ENCODE measurements at places on chromosomes 16 and 17. TPM values are rescaled to one million over a fixed set of nuclear protein-coding genes. Genes with fewer than 3 reads are reported as not detected.

- H3K27ac ChIP-seq, result no peak overlapping the region
- no peak for DNase-seq
- no peak overlapping the region for H3K4me3 ChIP-seq
- no peaks in the 10 kb centered on the region for H3K36me3 ChIP-seq
These were observed 116.8 kb downstream of the WWOX start for GRCh38 chr16:78216166-78216745.

SEPTIN12 gene
- not detected for total RNA-seq

DNA sequence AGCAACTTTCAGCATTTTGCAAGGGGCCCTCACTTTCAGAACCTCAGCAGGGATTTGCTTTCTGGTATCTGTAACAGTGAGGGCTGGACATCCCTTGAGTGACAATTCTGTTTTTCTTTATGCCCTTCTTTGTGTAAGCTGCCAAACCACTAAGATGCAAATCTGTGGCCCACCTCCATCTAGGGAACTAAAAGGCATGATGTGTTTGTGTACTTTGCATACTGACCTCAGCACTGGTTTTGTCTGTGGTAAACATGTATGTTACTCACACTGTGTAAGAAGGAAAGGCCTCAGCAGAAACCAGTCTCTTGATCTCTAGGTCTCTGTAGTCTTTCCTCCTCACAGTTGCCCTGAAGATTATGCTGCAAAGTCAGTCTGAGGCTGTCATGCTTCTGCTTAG, 396.6 kb upstream of the DYNLRB2 start:
- DNase-seq, result no peak
- H3K4me1 ChIP-seq, result no peaks in the 10 kb centered on the region
- no peak overlapping the region for H3K27ac ChIP-seq
- no peak overlapping the region for H3K4me3 ChIP-seq
- H3K36me3 ChIP-seq, result no peaks in the 10 kb centered on the region
- H3K27me3 ChIP-seq, result no peaks in the 10 kb centered on the region

DNA sequence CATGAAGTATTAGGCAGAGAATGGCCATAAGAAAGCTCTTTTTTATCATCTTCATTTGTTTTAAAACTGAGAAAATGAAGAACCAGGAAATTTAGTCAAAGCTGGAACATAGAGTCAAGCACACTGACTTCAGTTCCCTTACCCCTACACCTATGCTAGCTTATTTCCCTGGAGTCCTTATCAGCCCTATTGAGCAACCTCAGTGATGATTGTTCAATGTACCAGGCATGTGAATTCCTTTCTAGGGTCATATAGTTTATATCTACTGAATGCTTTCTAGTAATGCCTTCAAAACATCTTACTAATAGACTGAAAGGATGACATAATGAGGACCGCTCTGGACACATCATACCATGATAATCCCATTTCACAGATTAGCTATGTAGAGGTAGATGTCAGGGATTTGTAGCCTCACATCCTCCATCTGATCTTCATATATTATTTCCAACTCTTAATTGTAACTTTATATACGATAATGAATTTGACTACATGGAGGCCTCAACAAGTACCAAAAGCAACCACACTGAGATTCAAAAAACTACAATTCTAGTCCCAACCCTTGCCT, 460.4 kb upstream of the DYNLRB2 start:
- no peak overlapping the region for H3K4me3 ChIP-seq
- H3K4me1 ChIP-seq, result no peaks in the 10 kb centered on the region
- no peak overlapping the region for H3K27ac ChIP-seq
- no peaks in the 10 kb centered on the region for H3K36me3 ChIP-seq
- H3K27me3 ChIP-seq, result no peaks in the 10 kb centered on the region

- H3K36me3 ChIP-seq, result peaks cover 29% of the 10 kb centered on the region
- H3K4me3 ChIP-seq, result no peak overlapping the region
- no peaks in the 10 kb centered on the region for H3K27me3 ChIP-seq
These were observed 56.2 kb downstream of the SNX11 start for GRCh38 chr17:48163809-48164208.

AIPL1 gene
- not detected for total RNA-seq

DNA sequence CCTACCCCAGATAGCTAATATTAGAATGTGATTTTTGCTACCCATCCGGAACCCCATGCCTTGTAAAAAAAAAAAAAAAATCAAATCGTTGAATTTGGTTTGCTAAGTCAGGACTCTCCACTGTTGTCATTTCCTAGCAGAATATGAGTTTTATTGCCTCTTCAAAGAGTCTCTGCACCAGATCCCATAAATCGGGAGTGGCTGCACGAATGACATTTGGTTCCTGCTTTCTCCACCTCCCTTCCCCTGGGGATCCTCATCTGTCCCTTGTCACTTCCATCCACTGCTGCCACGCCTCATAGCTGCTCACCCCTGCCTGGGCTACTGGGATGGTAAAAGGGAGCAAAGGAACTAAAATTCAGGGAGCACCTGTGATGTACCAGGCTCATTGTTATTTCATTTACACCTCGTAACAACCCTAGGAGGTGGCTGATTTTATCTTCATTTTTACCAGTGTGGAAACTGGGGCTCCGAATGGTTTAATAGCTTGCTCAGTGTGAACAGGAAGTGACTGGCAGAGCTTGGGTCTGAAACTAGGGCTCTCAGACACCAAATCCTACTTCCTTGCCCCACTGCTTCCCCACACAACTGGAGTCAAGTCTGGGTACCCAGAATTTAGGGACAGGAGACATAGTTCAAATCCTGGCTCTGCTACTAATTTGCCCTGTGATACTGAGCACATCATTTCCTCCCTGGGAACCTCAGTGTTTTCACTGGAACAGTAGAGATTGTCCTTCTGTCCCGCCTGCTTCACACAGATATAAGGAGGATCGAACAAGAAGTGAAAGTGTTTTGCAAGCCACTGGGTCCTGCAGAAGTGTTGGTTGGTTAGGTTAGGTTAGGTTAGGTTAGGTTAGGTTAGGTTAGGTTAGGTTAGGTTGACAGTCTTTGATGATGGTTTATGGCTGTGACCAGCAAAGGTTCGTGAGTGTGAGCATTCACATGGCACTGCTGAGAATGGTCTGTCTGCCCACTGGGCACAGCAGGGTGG, 585 bp upstream of the KRT36 start:
- H3K27ac ChIP-seq, result no peak overlapping the region
- no peaks in the 10 kb centered on the region for H3K36me3 ChIP-seq
- no peak overlapping the region for H3K4me3 ChIP-seq
- DNase-seq, result no peak
- peaks cover 2% of the 10 kb centered on the region for H3K4me1 ChIP-seq
- H3K27me3 ChIP-seq, result no peaks in the 10 kb centered on the region

ZPBP2 gene
- not detected for total RNA-seq

- no peak for DNase-seq
- no peak overlapping the region for H3K27ac ChIP-seq
- H3K4me3 ChIP-seq, result no peak overlapping the region
These were observed 44.3 kb upstream of the PLCG2 start for GRCh38 chr16:81734632-81735434.

- no peaks in the 10 kb centered on the region for H3K27me3 ChIP-seq
- DNase-seq, result no peak
- H3K36me3 ChIP-seq, result peaks cover 39% of the 10 kb centered on the region
- H3K27ac ChIP-seq, result peak overlapping the region; percentile 98
- peak overlapping the region; percentile 84 for H3K4me3 ChIP-seq
These were observed 25.3 kb downstream of the FAM117A start for GRCh38 chr17:49738456-49739163.

FBXW10 gene
- not detected for total RNA-seq

GRCh38 chr17:48241770-48242497, 134.4 kb downstream of the SNX11 start:
- H3K27ac ChIP-seq, result no peak overlapping the region
- DNase-seq, result no peak
- H3K27me3 ChIP-seq, result no peaks in the 10 kb centered on the region
- no peak overlapping the region for H3K4me3 ChIP-seq

- peaks cover 5% of the 10 kb centered on the region for H3K4me1 ChIP-seq
- peak overlapping the region; percentile 91 for H3K27ac ChIP-seq
- H3K27me3 ChIP-seq, result no peaks in the 10 kb centered on the region
- H3K36me3 ChIP-seq, result peaks cover 41% of the 10 kb centered on the region
These were observed 613 bp downstream of the ECI1 start for GRCh38 chr16:2250652-2251295.

DNA sequence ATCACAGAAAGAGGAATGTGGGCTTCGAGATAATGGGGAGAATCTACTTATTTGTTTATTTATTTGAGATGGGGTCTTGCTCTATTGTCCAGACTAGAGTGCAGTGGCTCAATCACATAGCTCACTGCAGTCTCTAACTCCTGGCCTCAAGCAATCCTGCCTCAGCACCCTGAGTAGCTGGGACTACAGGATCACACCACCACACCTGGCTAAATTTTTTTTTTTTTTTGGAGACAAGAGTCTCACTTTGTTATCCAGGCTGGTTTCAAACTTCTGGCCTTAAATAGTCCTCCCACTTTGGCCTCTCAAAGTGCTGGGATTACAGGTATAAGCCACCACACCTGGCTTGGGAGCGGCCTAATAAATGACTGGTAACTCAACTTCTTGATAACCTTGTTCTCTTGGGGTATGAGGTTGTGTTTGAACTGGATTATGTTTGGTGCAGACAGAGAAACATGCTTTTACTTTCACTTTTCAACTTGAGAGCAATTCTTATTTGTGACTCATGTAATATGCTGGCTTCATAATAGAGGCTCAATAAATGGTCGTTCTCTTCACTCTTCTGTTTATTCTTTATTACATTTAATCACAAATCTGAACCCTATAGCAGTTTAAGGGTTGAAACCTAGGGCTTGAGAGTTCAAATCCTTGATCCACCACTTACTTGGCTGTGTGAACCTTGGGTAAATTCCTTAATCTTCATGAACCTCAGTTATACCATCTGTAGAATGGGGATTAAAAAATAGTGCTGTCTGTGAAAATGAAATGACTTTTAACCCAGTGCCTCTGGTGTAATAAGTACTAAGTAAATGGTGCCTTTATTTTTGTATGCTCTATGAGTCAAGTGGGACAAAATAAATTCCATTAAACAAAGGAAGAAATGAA, 129.1 kb upstream of the HS3ST2 start:
- no peak overlapping the region for H3K27ac ChIP-seq
- no peak overlapping the region for H3K4me3 ChIP-seq
- H3K36me3 ChIP-seq, result no peaks in the 10 kb centered on the region

GRCh38 chr17:13843862-13844635, 225.3 kb upstream of the COX10 start:
- H3K36me3 ChIP-seq, result no peaks in the 10 kb centered on the region
- H3K27me3 ChIP-seq, result peaks cover 3% of the 10 kb centered on the region
- no peak overlapping the region for H3K27ac ChIP-seq
- no peak for DNase-seq
- no peaks in the 10 kb centered on the region for H3K4me1 ChIP-seq

DNA sequence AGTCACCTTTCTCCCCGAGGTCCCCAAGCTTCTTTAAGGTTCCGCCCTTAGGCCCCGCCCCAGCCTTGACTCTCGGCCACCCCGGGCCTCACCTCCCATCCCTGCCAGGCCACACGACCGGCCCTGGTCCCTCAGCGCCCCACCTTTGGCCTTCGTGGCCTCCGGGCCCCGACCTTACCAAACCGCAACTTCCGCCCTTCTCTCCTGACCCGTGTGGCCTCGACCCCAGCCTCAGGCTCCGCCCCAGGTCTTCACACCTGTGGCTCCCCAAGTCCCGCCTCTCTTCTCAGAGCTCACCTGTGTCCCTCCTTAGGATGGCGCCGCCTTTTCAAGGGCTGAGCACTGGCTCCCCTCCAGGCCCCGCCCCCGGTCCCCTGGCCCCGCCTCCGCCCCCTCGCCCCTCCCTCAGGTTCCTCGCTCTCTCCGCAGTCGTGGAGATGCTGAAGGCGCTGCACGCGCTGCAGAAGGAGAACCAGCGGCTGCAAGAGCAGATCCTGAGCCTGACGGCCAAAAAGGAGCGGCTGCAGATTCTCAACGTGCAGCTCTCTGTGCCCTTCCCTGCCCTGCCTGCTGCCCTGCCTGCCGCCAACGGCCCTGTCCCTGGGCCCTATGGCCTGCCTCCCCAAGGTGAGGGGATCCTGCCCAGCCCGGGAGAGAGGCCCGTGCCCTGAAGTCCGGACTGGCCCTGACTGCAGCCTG, 10.0 kb upstream of the CISD3 start:
- H3K27me3 ChIP-seq, result no peaks in the 10 kb centered on the region
- H3K36me3 ChIP-seq, result peaks cover 54% of the 10 kb centered on the region
- no peak overlapping the region for H3K27ac ChIP-seq
- no peak overlapping the region for H3K4me3 ChIP-seq
- no peak for DNase-seq

GRCh38 chr16:84159800-84160199, 14.7 kb downstream of the DNAAF1 start:
- H3K27ac ChIP-seq, result no peak overlapping the region
- no peak for DNase-seq
- H3K36me3 ChIP-seq, result no peaks in the 10 kb centered on the region
- H3K4me1 ChIP-seq, result no peaks in the 10 kb centered on the region
- H3K4me3 ChIP-seq, result no peak overlapping the region

DNA sequence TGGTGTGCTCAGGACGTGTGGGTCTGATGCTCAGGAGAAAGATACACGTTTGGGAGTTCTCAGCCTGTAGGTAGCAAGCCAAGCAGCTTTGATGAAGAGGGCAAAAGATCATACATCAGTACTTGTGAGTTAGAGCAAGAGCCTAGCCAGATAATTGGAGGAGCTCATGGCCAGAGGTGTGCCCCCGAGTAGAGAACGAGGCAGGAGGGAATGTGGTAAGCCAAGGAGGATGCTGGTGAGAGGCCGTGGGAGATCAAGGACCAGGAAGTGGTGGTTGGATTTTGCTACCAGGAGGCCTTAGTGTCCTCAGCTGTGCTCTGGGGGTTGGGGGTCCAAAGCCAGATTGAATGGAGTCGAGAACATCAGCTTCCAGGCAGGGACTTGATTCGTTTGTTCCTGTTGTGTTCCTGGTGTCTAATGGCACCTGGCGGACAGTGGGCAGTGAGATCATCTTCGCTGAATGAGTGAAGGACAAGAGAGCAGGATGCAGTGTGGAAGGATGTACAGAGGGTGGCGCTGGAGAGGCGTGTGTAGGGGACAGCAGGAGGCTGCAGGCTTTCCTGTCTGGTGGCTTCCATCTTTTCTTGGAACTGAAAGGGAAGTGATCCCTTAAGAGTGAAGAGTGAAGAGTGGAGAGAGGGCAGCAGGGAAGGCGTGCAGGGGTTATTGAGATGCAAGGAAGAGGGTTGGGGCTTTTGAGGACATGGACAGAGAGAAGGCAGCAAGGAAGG, 11.6 kb downstream of the FBXL19 start:
- peak overlapping the region; percentile 15 for H3K27ac ChIP-seq
- no peak overlapping the region for H3K4me3 ChIP-seq
- peaks cover 37% of the 10 kb centered on the region for H3K4me1 ChIP-seq
- DNase-seq, result peak; percentile 63

- no peak for DNase-seq
- H3K4me3 ChIP-seq, result no peak overlapping the region
- H3K36me3 ChIP-seq, result peaks cover 89% of the 10 kb centered on the region
- H3K27ac ChIP-seq, result peak overlapping the region; percentile 43
- H3K4me1 ChIP-seq, result peaks cover 25% of the 10 kb centered on the region
These were observed 19.5 kb upstream of the TBKBP1 start for GRCh38 chr17:47674499-47674898.

- H3K27me3 ChIP-seq, result no peaks in the 10 kb centered on the region
- no peak overlapping the region for H3K4me3 ChIP-seq
- H3K36me3 ChIP-seq, result peaks cover 43% of the 10 kb centered on the region
- H3K4me1 ChIP-seq, result no peaks in the 10 kb centered on the region
- no peak for DNase-seq
These were observed 59.3 kb downstream of the PECAM1 start for GRCh38 chr17:64331366-64331765.

GRCh38 chr17:73437826-73438225, 126.0 kb upstream of the CDC42EP4 start:
- no peak for DNase-seq
- peaks cover 1% of the 10 kb centered on the region for H3K36me3 ChIP-seq
- no peaks in the 10 kb centered on the region for H3K27me3 ChIP-seq
- H3K27ac ChIP-seq, result no peak overlapping the region
- peaks cover 3% of the 10 kb centered on the region for H3K4me1 ChIP-seq

ARL5C gene
- not detected for total RNA-seq

TNP2 gene
- not detected for total RNA-seq
